HT1080 (cell line): ENCODE measurements at places on chromosomes 16 and 17. TPM values are rescaled to one million over a fixed set of nuclear protein-coding genes. Genes with fewer than 3 reads are reported as not detected.

FBRS gene
- total RNA-seq: 20.0 and 23.1 TPM in 2 replicates

RNF43 gene
- total RNA-seq: 0.14 TPM in 1 of 2 replicates, not detected in the other

- DNase-seq: no peak
These were observed 55.0 kb upstream of the GSE1 start for GRCh38 chr16:85557971-85558657.

GRCh38 chr17:63191610-63192009 lies 225.6 kb downstream of the TANC2 start:
- no peak for DNase-seq

- DNase-seq: no peak
These were observed 40.6 kb downstream of the GOSR1 start for GRCh38 chr17:30517786-30518185.

FOXL1 gene
- total RNA-seq: 0.51 and 0.80 TPM in 2 replicates

RTN4RL1 gene
- 4.3 and 5.6 TPM in 2 replicates for total RNA-seq

DNA sequence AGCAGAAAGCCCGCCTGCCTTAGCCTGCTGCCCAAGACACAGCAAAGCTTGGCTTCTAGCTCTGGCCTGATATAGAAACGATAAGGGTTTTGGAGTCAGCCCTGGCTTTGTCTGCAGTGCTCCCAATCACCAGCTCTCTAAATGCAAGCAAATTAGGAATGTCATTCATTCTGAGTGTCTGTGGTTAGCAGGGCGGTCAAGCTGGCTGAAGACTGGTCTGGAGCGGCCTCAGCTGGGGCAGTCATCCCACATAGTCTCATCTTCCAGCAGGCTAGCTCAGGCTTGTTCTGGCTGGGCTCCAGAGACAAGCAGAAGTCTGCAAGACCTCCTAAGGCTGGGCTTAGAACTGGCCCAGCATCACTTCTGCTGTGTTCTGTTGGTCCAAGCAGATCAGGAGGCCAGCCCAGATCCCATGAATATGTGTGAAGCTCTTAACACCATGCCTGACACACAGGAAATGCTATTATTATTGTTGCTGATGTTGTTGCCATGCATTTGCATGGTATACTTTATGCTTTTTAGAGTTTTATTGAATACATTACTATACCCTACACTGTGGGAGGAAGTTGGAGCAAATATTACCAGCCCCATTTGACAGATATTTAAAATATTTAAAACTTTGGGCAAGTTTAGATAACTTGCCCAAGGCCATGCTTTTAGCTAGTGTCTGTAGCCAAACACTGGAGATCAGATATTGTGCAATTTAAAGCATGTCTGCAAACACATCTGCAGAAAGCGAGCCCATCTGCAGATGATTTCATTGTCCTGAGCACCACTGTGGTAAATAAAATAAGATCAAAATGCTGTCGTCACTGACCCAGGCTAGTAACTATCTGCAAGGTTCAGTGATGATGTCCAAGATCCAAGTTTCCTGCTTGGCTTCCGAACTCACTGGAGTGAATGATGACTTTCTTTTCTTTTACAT lies 24.8 kb downstream of the TMC7 start:
- peak; percentile 79 for DNase-seq

DNA sequence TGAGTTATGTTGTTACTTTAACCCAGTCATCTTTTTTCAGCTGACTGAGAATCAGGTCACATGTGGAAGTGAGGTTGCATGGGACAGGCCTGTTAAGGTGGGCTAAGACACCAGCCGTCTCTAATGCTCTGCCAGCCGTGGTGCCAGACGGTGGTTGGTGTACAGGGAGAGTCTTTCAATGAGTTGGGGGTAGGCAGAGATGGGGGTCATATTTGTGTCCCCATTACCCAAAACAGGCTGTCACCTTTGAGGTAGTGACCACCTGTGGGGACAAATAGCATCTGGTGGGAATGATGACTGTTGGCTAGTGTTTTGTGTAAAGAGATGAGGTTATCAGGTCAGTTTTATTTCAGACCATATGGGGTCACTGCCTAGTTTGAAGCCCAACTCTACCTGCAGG lies 1.8 kb downstream of the RPL38 start:
- DNase-seq: no peak

GRCh38 chr17:63438092-63439051 lies 7.7 kb downstream of the CYB561 start:
- DNase-seq: no peak

GRCh38 chr16:79400462-79401149 lies 199.9 kb downstream of the MAF start:
- DNase-seq: no peak

DNA sequence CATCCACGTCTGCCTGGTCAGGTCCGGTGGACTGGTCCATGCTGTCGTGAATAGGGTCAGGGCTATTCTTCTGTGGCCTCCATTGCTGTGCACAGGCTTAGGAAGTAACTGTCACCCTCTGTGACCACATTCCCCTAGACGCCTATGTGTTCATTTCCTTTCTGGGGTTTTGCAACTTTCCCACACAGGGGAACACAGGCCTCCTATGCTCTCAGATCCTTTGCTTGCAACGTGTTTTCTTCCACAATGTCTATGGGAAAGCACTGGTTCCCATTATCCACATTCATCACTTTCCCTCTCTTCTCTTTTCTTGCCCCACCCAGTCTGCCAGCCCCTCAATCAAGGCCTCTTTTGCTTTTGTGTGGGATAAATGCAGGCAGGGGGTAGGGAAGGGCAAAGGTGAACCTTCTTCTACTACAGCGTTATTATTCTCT lies 43.2 kb upstream of the DNAJA2 start:
- DNase-seq: peak; percentile 46

KLHL10 gene
- total RNA-seq: not detected in 2 replicates

GRCh38 chr16:89815639-89816348 lies 653 bp downstream of the FANCA start:
- DNase-seq: no peak

DNA sequence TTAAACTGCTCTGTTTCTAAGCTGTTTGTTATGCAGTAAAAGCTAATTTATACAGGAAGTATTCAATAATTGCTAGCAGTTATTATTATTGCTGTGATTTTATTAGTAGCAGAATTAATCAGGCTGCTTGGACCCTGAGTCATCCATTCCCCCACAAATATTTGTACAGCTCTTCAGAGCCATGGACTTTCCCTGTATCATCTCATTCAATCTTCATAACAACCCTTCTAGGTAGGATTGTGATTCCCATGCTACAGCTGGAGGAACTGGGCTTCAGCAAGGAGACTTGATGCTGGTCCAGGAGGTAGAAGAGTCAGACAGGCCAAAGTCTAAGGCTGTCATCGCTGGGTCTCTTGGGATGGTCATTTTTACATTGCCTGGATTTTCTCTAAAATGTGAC lies 208.3 kb downstream of the C16orf95 start:
- DNase-seq: no peak

- DNase-seq: no peak
These were observed 14.4 kb downstream of the ZNF500 start for GRCh38 chr16:4752351-4753100.

- no peak for DNase-seq
These were observed 36.8 kb downstream of the WDR45B start for GRCh38 chr17:82611140-82612058.

- no peak for DNase-seq
These were observed 1.8 kb upstream of the EXOSC6 start for GRCh38 chr16:70253291-70254106.

DNA sequence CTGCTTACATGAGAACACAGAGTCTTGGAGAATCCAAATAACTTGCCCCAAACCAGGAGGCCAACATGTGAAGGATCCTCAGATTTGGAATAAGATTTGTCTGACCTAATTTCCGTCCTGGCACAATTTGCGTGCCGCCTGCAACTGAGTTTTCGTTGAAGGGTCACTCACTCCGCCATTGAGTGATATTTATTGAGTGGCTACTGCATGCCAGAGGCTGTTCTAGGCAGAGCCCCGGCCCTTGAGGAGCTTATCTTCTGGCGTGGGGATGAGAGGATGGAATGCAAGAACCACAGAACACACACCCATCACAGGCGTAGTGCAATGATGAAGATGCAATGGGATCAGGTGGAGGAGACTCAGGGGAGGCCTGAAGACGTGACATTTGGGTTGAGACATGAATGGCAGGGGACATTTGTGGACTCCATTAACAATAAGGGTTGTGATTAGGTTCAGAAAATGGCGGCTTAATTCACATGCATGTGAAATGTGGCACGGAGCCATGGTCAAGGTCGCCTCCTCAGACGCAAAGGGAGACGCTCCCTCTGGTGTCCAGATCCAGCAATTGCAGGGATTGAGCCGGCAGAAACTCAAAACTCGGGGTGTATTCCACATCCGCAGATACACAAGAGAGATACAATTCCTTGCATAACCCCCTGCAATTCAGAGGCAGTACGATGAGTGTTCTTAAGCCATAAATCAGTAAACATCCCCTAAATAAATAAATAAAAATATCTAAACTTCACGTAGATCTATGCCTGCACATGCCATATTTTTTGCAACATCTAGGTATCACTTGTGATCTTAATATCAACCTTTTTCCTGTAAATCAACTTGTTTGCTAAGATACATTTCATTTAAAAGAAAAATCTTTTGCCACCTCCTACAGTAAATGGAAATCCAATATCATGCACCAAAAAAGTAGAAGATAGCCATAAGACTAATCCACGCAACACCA lies 57.9 kb upstream of the CACNG4 start:
- DNase-seq: peak; percentile 62

CCDC78 gene
- total RNA-seq: 4.2 and 4.6 TPM in 2 replicates

HBA1 gene
- total RNA-seq: not detected in 2 replicates

DNA sequence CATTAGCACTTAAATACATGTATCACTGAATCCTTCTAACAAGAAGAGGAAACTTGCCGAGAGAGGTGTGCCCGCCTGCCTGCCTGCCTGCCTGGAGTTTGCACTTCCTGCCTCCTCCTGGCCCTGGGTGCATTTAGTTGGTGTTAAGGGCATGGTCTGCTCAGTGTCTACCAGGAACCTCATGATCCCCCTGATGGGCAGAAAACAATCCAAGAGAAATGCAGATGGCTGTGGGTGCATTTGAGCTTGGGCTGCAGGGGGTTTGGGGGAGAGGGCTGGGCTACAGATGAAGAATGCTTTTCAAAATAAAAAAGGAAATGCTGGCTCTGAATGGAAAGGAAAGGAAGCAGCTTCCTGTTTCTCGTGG lies 10.1 kb downstream of the KSR1 start:
- DNase-seq: no peak

- DNase-seq: no peak
These were observed 95.0 kb upstream of the PSMD7 start for GRCh38 chr16:74201576-74201975.

- no peak for DNase-seq
These were observed 214.2 kb downstream of the STX8 start for GRCh38 chr17:9361188-9361955.

GCGR gene
- total RNA-seq: not detected in 2 replicates

SERPINF2 gene
- total RNA-seq: 2.0 and 2.9 TPM in 2 replicates

GRCh38 chr17:2822358-2822757 lies 26.1 kb downstream of the RAP1GAP2 start:
- DNase-seq: no peak

C17orf50 gene
- total RNA-seq: not detected in 2 replicates

DNA sequence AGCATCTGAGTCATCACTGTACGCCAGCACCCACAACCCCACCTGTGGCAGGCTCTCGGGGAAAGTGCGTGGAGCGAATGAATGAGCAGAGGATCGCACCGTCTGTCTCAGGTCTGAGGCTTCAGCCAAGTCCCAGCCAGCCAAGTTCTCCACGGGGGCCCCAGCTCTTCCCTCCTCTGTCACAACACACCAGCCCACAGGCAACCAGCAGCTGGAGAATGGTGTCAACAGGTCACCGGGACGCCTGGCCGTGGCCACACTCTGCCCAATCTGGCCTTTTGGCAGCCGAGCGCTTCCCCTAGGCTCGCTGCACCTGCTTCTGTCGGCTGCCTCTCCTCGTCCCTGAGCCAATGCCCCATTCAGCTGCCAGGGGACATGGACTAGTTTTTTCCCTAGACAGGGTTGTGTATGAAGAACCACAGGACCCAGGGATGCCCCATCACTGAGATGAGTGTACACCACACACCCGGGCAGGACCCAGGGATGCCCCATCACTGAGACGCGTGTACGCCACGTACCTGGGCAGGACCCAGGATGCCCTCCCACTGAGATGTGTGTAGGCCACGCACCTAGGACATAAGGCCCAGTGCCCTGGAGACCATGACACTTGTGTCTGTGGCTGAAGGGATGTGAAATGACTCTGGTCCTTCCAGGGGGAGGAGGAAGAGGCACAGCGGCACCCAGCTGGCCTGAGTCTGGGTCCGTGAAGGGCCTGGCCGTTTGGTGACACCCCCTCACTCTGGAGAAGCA lies 52.8 kb downstream of the ABR start:
- DNase-seq: no peak

ATP2A3 gene
- total RNA-seq: 0.03 TPM in 1 of 2 replicates, not detected in the other

KRT16 gene
- not detected in 2 replicates for total RNA-seq

SEC14L5 gene
- 0.03 TPM in 1 of 2 replicates, not detected in the other for total RNA-seq

GRCh38 chr16:86819533-86819892 lies 241.2 kb downstream of the FOXL1 start:
- DNase-seq: no peak

- no peak for DNase-seq
These were observed 247.1 kb upstream of the MON1B start for GRCh38 chr16:76943921-76944320.

DNA sequence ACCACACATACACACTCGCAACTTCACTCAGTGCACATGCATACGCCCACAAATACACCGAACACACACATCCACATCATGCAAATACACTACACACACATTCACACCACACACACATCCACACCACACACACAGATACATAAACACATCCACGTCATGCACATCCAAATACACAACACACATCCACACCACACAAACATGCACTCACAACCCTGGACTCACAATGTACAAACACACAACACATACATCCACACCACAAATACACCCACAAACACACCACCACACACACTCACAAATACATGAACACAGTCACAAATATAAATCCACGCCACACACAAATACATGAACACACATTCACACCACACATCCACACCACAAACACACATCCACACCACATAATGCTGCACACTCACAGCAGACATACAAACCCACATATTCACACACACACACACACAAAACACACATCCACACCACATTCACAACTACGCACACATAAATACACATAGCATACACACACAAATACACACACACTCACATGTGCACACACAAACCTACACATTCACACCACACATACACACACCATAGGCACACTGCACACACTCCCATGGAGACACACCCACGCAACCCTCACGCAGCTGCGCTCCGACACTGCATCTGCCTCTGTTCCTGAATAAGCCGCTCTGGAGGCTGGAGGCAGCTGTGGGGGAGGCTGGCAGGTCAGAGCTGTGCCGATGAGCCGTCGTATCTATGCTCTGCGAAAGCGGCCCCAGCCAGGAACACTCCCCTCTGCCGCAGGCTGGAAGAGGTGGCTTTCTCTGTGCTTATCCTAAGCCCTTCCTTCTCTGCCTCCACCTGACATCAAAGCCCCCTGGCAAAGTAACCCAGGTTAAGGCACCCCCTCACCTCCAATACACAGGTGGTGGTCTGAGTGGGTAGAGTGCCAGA lies 141.8 kb downstream of the GRIN2A start:
- DNase-seq: no peak

GRCh38 chr17:77318021-77318420 lies 177.3 kb downstream of the SEC14L1 start:
- DNase-seq: no peak

ZPBP2 gene
- total RNA-seq: not detected in 2 replicates
